ENCODE measurements at places on chromosomes 2 and 18.
A peak's percentile ranks its signal among the peaks of the same experiment; 100 is the strongest.

DNA sequence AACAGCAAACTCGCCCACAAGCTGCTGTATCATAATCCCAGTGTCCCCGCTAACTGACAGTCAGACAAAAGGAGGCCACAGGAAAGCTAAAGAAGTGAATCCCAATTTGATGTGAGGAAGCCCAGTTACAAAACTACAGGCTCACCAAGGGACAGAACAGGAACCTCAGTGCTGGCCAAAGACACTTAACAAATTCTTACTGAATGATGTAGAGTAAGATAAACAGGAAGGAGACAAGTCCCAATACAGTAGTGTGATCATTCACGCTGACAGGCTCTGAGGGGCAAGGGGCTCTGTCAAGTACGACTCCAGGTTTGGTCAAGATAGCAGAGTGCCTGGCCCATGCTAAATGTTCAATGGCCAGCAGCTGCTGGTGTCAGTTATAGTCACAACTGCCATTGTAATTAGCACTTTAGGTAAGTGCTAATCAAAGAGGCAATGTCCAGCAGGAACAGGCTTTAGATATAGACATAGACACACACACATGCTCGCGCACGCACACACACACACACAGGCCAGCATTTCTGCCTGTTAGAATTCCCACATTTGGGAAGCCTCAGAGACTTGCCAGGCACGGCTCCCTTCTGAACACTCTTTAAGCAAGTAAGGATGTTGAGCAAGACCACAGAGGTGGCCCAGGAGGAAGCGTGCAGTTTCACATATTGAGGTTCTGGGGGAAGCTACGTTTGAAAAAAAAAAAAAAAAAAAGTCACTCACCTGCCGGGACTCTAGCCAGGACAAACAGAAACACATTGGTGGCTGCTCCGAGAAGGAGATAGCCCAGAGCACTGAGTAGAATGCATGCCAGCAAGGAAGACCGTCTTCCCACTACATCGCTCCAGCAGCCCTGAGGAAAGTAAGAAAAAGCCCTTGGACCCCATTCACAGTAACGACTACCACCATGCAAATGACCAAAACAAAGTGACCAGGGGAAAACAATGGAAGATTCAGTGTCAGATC lies 35.4 kb upstream of the TMEM182 start:
- DNase-seq, result no peak

DNA sequence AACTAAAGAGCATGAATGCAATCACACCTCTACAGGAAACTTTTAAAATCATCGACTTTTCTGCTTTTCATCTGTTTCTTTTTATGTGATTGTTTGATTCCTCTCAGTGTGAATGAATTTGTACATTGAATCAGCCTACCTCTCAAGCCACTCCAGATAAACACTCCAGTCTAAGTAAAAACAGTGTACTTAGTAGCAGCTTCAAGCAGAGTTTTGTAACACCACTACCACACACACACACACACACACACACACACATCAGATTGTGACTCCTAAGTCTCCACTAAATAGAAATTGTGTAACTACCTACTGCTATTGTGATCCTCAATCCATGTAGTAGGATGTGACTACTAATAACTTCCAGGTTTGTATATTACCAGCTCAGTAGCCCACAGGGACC lies 65.3 kb upstream of the EPB41L5 start:
- no peak for DNase-seq

DNA sequence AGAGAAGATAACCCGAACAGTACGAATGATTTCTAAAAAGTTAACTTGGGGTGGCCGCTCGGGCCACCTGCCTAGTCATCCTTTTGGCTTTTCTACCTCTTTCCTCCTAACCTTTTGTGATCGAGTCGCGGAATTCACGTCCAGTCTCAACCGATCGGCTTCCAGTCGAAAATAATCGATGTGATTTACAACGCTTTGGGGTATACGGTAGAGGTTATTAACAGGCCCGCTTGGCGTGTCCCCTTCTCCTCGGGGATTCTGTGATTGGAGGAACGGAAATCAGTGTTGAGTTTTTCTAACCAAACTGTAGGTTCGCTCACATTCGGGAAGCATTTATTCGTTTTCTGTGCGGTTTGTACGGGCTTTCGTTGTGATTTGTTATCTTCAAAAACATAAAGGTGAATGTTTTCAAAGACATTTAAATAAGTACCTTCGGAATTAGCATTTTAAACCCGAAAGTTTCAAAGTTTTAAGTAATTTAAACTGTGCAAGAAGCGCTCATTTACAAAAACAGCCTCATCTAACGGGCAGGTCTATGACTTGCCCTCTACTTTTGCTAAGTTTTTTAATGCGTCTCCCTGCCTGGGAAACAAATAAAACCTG lies 588 bp upstream of the FOXI3 start:
- DNase-seq, result no peak

DNA sequence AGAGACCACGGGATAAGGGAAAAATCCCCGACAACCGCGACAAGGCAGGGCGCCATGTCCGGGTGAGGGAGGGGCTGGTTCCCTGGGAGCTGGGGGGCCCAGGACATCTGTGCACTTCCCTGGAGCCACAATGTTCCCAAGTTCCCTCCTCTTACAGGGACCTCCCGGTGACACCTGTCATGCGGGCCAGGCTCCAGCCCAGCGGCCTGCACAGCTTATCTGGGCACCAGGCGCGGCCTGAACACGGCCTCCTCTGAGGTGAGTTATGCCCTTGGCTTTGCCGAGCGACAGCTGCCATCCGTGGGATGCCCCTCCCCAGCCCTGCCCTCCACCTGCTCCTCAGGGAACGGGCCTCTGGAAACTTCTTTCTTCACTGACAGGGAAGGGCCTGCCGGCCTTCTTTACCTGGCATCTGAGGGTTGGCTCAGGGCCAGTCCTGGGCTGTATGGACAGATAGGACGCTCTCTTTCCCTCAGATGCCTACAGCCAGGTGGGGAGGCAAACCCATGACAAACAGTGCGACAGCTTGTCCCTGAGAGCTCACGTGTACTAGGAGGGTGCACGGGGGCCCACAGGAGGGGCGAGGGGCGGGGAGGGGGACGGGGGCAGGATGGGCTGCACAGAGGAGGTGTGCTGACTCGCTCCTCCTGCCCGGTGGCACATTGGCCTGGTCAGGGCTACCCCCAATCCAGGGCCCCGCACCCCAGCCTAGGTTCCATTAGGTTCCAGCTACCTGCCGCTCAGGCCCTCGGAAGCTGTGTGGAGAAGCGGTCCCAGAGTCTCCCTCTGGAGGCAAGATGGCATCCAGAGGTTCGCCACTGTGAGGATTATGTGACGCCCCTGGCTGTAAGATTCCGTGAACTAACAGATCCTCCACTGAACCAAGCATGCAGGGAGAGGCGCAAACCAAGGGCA lies 34.9 kb upstream of the HPCAL1 start:
- DNase-seq, result no peak

GRCh38 chr2:98072442-98072841 lies 14.5 kb upstream of the VWA3B start:
- DNase-seq, result no peak

DNA sequence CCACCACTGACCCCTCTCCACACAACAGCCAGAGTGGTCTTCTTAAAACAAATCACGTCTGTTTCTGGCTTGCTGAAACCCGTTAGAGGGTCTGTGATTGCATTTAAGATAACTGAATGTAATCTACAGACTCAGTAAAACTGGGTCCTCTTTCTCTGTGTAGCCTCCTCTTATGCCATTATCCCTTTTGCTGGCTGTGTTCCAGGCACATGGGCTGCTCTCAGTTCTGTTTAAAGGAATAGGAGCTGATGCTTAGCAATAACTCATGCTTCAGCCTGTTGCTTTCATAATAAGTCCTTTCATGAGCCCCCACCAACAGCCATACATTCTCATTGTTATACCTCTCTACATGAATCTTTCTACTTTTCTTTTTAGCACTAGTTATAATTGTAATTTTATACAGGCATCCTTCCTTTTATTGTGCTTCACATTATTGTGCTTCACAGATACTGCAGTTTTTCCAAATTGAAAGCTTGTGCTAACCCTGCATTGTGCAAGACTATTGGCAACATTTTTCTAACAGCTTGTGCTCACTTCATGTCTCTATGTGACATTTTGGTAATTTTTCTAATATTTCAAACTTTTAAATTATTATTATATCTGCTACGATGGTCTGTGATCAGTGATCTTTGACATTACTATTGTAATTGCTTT lies 782.6 kb downstream of the MBD2 start:
- DNase-seq, result no peak

GRCh38 chr18:46182633-46183358 lies 78.6 kb downstream of the HAUS1 start:
- DNase-seq, result no peak

DNA sequence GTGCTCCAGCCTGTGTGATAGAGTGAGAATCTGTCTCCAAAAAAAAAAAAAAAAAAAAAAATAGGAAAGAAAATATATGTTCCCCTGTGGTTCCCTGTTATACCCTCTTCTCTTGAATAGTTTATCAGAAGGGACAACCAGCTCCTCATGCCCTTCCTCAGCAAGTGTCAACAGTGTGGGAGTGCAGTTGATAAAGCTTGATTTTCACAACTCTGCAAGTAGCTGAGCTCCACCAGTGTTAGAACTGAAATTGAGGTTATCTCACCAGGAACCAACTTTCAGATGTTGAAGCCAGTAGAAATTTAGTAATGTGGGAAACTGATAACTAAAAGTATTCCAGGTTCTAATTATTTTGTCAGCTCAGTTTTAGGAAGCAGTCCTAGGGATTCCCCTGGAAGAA lies 25.1 kb downstream of the NEDD4L start:
- DNase-seq, result no peak

DNA sequence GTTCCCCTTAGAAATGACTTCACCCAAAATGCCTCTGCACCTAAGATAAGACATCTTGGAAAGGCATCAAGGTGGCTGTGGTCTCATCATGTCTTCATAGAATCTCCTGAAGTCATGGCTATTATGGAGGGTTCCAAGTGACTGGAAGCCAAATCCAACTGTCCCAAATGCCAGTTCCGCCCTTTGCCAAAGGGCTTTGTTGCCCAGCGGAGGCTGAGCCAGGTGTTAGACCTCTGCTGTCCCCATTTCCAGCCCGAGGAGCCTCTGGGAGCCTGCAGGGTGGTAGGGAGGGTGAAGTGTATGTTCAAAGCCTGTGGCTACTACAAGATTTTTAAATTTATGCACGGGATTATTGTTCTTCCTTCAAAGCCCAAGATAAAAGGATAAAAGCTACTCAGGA lies 25.7 kb downstream of the RHOB start:
- no peak for DNase-seq

DNA sequence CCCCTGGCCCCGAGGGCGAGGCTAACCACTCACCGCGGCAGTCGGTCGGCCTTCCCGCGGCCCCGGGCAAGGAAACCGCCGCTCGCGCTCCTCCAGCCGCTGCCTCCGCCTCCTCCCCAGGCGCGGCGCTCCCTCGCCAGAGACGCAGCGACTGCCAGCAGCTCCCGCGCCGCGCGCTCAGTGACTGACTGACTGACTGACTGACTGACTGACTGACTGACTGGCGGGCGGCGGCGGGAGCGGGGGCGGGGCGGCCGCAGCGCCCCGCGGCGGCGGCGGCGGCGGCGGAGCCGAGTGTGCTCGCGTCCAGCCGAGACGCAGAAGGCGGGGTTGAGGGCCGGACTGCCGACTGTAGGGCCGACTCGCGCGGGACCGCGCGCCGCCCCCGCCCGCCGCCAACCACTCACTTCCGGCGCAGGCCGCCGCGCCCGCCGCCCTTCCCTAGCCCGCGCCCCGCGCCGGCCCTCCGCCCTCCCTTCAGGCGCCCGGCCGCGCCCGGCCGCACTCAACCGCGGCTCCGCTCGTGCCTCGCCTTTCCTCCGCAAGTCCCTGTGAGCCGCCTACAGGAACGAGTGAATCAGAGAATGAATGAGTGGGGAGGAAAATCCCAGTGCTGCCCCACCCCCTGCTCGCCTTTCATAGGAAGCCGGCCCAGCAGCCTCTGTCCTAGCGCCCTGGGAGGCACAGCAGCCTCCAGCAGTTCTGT lies at the start of gene RAPH1:
RAPH1 (minus strand) TSS at position 224 of the 706 bp plus-strand sequence. CDS start 39,948 bp downstream, outside the sequence.
- DNase-seq, result peak; percentile 47

DNA sequence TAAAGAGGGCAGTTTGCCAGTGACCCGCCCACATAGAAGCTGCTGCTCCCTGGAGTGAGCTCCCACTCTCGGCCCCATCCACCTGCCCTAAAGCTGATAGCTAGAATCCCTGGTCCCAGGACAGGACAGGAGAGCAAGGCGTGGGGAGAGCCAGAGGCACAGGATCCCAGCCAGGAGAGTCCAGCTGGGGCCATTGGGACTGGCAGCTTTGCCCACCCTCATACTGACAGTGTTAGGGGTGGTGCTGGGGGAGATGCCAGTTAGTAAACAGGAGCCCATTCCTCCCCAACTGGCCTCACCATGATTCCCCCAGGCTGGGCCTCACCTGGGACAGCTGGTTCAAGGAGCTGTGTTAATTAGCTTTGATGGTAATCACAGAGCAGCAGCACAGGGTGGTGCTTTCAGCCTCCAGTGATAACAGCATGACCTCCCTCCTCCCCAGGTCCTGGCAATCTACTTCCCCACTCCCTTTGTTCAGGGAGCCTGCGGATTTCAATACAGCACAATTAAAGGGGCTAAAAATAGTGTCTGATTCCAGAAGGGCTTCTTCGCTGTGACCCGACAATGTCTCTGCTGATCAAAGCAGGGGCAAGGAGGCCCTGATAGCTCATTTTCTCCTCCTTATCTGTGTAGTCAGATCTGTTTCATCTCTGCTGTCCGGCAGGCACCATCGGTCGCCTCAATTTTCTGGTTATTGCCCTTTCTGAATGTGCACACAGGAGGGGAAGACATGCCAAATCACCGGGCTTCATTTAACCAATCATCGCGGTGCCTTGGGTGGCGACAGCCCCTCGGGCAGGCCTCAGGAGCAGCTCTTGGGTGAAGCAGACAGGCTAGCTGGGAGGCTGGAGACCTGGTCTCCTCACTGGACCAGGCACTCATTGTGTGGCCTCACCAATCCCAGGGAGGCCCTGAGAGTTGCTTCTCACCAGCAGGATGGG lies 119.9 kb upstream of the TEX51 start:
- DNase-seq, result no peak

DNA sequence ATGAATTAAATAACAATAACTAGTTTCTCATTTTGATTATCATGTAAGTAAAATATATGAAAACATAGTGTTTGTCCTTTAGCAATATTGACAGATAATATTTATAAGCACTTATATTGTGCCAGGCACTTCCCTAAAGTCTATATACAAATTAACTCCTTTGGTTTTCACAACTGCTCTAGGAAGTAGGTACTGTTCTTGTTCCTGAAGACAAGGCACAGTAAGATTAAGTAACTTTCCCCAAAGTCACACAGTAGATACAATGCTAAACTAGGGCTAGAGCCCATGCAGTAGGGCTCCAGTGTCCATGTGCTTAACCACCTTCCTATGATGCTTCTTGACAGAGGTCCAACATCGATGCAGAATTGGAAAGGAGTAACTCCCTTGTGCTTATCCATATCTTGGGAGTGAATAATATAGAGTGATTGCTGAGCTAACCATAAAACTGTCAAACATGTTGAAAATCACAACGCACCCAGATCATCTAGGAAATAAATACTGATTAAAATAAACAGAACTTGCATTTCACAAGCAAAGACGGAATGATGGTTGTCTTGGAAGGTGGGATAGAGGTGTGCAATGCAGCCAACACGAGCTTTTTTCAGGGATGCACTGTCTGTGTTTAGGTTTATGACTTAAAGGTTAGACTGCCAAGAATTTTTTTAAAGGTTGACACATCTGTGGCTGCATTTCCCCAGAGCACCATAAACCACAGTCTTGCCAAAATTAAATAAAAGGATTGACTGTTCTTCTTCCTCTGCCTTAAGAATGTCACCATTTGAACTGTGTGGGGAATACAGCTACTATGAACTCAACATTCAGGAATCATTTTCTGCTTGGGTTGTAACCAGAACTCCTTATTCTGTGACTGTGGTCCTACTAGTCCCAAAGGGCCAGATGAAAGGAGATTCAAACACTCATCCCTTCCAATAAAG lies 80.8 kb downstream of the ANKRD44 start:
- no peak for DNase-seq

- DNase-seq, result no peak
Measured at GRCh38 chr2:187916799-187917198, 362.6 kb upstream of the TFPI start.
